IMR-90 (cell line): ENCODE measurements at places on chromosomes 1 and 21.

DNA sequence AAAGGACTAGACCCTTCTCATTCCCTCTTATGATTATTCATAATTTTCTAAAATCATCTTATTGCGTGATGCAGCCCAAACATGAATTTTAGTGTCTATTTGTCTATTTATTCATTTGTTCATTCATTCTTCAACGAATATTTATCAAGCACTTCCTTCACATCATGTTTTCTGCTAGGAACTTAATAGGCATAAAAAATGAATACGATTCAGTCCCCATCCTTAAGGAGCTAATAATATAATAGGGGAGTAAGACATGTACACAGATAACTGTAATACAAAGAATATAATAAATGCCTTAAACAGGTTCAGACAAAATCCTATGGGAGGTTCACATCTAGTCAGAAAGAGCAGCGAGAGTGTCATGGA lies 20.2 kb downstream of the BCL9 start:
- no peak for DNase-seq

- DNase-seq: no peak
These were observed 167.9 kb upstream of the RUNX1 start for GRCh38 chr21:35216996-35217395.

DNA sequence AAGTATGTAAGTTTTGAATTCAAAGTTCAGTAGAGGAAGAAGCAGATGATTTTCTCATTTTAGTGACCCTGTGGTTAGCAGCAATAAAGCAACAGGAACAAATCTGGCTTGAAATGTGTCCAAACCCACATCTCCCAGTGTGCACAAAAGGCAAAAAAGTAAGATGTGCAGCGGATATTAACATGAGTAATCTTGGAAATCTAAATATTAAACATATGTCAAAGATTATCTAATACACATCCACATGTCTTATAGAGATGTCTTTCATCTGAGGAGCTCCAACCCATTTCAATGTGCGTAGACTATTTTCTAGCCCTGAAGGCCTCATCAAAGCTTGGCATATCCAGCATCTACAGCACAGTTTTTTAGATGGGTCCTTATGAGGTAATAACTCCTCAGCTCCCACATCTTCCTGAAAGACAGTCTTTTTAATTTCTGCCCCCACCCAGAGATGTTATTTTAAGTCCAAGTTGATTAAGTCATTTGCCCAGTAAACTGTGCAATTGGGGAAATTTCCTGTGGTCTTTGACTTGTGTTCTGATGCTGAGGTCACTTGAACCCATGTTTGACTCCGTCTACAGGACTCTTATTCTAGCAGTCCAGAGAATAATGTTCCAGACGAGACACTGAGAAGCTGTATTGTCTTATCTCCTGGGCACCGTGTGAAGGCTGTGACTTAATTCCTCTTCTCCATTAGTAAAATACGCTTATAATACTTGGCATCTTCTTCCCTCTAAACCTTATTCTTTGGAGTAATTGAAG lies 73.7 kb downstream of the LMO4 start:
- DNase-seq: peak; percentile 81

DNA sequence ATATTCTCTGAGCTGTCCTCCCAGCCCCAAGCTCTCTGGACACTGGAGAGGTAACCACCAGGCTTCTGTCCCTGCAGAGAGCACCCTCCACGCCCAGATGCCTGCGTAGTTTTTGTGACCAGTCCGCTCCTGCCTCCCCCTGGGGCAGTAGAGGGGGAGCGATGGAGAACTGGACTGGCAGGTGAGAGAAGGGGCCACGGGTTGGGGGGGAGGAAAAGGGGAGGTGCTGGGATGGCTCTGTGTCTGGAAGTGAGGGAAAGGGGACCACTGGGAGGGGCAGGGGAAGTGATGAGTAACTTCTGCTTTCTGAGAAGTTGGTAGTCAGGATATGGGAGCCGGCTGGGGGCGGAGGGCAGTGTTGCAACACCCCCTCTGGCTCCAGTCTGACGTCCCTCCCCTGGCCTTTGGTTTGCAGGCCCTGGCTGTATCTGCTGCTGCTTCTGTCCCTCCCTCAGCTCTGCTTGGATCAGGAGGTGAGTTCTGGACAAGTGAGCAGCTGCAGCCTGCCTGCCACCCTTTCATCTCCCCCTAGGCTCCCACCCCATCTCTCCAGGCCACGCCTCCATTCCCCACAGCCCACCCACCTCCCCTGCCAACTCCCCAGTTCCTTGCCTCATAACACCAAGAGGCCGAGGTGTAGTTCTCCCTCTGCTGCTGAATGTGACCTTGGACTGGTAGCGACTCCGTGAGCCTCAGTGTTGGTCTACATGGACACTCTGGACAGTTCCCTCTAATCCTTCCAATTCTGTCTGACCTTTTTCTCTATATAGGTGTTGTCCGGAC lies 3.1 kb downstream of the ADAMTSL4 start:
- DNase-seq: peak; percentile 92

GRCh38 chr1:117541003-117541402 lies 64.8 kb upstream of the TENT5C start:
- DNase-seq: no peak

- no peak for DNase-seq
These were observed 26.0 kb upstream of the RNF11 start for GRCh38 chr1:51210055-51210454.

DNA sequence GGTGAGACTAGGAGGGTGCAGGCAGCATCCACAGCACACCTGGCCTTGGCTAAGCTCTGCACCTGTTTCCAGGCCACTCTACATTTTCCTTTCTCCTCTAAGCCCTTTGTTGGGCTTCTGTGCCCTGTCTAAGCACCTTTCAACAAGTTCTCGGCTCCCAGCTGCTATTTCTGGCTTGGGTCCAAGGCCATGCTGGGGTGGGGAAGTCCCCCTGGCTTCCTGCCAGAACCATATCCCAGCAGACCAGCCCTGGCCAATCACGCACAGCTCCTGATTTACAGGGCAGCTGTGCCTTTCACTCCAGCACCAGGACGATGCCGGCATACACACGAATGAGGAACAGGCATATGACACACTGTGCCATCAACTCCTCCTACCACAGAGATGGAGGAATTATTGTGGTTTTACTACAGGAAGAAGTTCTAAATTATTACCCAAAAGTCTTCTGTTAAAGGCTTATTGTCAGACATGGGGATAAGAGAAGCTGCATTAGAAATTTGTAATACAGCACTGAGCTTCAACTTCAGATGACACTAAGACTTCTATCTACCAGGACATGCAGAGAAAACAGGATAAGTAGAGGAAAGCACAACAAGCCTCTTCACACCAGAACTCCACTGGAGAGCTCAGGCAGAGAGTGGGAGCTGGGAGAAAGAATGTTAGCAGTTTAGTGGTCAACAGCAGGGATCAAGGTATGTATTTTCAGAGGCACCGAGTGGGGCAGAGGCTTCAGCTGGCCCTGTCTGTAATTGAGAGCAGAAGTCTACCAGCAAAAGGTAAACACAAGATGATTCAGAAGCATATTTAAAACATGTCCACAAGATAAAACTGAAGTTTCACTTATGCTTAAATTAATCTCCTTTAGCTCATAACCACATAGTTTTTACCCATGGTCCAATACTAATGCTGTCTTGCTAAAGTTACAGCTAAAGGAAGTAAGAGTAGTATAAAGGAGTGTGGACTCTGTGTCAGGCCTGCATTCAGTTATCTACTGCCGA lies 37.4 kb downstream of the TRIT1 start:
- DNase-seq: peak; percentile 89

- peak; percentile 92 for DNase-seq
These were observed 87.1 kb upstream of the LYST start for GRCh38 chr1:235953801-235954200.

- peak; percentile 21 for DNase-seq
These were observed 36.5 kb downstream of the PIK3CD start for GRCh38 chr1:9687874-9688582.

DNA sequence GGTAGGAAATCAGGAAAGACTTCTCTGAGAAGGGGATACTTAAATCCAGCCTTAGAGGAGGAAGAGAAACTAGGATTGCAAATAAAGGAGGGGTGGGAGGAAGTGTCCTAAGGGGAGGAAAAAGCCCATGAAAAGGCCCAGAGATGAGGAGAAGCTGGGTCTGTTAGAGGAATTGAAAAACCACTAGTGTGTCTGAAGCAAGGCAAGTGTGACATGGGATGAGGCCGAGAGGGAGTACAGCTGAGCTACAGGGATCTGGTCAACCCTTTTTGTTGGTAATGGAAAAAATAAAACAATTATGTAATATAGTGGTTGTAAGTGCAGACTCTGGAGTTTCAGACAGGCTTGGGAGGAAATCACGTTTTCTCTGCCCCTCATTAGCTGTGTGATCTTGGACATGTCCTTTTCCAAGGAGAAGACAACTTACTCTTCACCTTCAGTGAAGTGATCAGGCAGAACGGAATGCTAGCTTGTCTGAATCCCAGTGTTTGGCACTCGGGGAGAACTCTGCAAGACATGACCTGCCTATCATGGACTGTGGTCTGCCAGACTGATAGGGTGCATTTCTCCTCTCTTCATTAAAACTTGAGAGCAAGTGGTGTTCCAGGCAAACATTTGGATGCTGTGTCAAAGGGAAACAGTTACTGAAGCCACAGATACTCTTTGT lies 7.4 kb upstream of the S100A10 start:
- no peak for DNase-seq

GRCh38 chr1:163296504-163297263 lies 25.1 kb upstream of the NUF2 start:
- no peak for DNase-seq

- peak; percentile 65 for DNase-seq
These were observed 26.8 kb downstream of the SLC1A7 start for GRCh38 chr1:53115403-53116306.

DNA sequence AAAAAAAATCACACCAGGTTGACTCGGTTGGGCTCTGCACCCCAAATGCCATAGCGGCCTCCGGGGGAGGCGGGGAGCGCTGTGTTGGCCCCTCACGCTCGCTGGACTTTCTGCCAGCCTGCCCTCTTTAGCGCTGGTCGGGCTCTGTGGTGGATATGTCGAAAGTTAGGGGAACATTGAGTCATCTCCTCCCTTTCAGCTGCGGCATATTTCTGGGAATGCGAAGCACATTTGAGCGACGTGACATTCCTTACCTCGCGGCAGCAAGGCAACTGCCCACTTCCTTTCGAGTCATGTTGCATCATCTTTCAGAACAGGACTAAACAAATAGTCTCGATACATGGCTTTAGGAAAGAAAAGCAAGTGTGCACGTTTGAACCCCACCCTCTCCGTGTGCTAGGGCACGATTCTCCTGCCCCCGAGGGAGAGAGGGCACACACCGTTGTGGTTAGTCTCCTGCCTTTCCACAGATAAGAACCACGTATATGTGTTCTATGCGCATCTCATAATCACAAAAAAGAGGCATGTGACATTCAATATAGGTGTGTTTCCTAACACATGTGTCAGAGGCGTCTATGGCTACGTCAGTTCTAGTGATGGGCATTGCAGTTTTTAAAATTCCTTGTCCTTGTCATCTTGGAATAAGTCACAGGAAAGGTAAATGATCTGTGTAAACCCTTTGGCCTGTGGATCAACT lies 105.9 kb upstream of the SLC45A1 start:
- peak; percentile 99 for DNase-seq

DNA sequence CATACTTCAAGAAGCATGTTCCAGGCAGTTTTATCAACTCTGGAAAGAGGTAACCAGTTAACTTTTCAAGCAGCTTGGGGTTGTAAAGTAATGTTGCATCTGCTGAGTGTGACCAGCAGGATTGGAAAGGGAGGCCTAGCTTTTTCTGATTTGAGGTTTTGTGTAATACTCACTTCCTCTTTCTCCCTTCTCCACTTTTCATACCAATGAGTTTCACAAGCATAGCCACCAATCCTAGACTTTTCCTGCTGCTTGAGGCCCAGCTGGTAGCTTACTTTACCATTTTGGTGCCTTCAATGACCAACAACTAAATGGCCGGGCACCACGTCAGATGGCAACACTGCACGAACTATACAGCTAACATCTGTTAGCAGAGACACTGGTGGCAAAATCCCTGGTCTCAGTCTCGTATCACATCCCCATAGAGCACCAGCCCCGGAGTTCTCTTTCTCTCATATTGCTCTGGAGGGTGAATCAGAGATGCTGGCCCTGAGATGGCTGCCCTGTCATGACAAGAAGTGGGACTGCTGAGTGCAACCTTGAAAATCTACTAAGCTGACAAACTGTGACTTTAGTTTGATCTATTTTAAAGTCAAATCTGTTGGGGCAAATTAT lies 14.8 kb upstream of the GPR88 start:
- DNase-seq: peak; percentile 21

DNA sequence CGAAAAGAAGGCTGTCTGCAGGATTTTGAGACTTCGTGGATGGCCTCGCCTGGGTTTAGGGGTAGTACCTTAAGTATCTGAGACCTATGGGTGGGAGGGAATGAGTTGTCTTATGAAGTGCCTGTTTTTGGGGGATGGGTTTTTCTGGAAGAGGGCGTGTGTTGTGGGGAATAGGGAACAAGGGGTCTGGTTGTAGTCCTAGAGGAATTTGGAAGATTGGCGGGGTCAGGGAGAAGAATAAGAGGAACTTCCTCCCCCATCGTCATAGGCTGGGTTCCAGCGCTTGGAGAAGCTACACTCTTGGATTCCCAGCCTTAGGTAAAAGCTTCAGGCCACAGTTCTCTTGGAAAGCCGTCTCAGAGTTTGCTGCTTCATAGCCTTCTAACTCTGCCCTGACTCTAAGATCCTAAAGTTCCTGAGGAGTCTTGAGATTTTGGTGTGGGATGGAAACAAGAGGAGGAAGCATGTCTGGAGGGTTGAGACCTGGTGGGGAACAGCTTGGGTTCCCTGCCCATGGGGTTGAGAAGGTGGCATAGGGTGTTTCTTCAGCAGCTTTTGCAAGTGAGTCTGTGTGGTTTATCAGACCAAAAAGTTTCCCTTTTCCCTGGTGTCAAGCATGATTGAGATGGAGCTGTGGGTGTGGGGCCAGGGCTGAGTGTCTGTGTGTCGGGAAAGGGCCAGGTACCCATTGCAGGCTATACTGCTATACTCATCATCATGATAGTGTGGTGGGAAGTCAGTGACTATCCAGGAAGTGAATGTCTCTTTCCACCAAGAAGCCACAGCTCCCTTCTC lies 1.8 kb downstream of the VANGL2 start:
- no peak for DNase-seq

GRCh38 chr21:27740084-27740483 lies 773.2 kb upstream of the ADAMTS5 start:
- no peak for DNase-seq

DNA sequence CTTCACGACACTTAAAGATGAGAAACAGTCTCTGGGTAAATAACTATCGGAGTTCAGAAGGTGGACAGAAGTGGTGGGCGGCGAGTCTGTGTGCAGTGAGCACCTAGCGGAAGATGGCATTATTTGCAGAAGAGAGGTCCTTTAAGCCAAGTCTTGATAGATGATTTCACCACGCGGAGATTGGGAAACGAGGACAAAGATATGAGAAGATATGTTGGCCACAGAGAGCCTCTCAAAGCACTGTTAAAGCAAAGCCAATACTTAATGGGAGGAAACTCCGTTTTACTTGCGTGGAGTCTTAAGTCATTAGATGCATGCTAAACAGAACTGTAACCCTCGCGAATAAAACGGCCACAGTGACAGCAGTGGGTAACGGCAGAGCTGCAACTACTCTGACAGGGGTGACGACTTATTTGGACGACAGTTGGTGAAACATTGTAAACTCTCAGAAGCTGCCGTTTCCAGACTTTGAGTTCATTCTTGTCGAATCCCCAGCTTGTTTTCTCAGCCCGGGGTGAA lies 577 bp upstream of the CEP350 start:
- DNase-seq: peak; percentile 51

- peak; percentile 90 for DNase-seq
These were observed 7.5 kb upstream of the ZNF436 start for GRCh38 chr1:23376890-23377811.
